IPS-NIHi11 (cell line): ENCODE measurements at places on chromosomes 7 and 10.

GRCh38 chr7:78636727-78637126 is 816.7 kb downstream of the MAGI2 start:
- DNase-seq, result no peak

DNA sequence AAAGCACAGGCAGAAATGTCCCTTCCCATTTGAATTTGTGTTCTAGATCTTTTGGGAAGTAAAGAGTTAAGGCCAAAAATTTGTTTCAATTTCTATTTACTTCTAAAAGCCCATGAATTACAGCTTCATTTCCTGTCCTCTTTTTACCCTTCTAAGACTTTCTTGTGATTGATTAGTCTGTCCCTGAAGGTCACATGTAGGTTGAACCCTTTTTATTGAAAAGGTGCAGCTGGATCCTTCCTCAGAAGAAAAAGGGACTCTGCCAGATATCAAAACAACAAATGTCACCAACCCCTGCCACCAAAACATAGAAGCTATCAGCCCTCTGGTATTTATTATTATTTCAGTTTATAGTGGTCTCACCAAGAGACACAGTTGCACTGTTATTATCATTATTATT is 424.9 kb upstream of the DPP6 start:
- no peak for DNase-seq

DNA sequence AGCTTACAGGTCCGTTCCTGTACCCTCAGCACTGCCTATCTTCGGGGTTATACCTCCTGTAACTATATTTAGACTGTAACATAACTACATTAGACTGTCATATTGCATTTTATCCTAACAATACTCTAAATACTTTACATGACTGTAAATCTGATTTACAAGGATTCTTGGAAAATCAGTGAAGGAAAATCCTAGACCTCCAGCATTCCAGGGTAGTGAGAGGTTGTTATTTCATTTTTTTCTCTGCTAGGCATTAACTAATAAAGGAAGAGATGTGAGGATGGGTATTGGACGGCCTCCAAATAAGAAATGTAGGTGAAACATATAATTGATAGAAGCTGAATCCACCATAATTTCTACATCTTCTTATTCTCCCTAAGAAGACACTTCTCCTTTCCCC is 569.4 kb downstream of the CALN1 start:
- DNase-seq, result no peak

GRCh38 chr10:95133997-95134396 is 60.0 kb upstream of the ACSM6 start:
- DNase-seq, result peak; percentile 15
